GM23338 (cell line): ENCODE measurements at places on chromosomes 12 and 14. TPM values are rescaled to one million over a fixed set of nuclear protein-coding genes. Genes with fewer than 3 reads are reported as not detected.

- no peak for DNase-seq
Observed at GRCh38 chr14:74492776-74493342, at the start of gene NPC2. TSS of gene NPC2 (minus strand) at chr14:74493305. CDS start at chr14:74493274, 31 bp downstream.

- DNase-seq: no peak
Observed at GRCh38 chr14:86766469-86766868, 1226.5 kb downstream of the GALC start.

DNA sequence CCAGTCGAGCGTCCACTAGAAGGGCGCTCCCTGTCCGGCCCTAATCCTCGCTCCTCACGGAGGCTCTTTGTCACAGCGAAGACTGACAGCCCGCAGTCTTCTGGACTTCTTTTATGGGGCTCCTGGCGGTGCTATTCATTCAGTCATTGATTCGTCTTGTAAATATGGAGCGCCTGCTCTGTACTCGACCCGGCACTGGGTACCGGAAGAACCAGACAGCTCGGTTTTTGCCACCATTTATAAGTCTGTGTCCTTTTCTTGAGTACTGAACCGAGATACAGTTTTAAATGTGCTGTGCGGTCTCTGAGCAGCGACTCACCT, 570 bp downstream of the DMAC2L start:
- DNase-seq: no peak

- DNase-seq: no peak
Observed at GRCh38 chr12:105335856-105336255, 5.4 kb downstream of the C12orf75 start.

DNA sequence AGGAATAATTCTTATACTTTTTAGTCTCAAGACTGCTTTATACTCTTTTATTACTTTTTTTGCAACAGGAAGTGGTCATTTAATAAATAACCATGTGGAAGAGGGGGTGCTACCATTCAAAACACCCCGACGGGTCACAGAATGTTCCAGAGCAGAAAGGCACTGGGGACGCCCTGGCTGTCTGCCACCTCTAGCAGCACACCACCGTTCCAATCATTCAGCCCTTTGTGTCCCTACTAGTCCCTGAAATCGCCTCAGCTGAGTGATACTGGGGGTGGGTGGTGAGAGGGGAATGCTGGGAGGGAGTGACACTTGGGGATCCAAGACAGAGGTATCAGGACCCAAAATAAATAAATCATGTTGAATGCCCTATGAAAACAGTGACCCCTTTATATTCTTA, 52.4 kb downstream of the MON2 start:
- DNase-seq: no peak

DNA sequence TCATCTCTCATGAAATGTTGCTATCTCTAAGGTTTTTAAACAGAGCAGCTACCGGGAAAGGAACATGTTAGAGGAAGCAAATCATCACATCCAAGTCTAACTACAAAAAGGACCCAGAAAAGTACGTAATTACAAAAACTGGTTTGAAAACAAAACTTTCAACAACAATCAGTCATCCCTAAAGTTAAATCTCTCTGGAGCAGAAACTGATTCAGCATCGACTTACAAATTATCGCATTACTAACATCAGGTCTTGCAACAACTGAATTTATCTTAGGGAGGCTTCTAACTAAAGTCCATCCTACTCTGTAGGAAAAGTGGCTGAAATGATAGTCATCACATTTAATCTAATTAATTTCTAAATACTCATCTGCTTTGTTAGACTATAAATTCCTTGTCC, 137.0 kb downstream of the MED13L start:
- no peak for DNase-seq

DNA sequence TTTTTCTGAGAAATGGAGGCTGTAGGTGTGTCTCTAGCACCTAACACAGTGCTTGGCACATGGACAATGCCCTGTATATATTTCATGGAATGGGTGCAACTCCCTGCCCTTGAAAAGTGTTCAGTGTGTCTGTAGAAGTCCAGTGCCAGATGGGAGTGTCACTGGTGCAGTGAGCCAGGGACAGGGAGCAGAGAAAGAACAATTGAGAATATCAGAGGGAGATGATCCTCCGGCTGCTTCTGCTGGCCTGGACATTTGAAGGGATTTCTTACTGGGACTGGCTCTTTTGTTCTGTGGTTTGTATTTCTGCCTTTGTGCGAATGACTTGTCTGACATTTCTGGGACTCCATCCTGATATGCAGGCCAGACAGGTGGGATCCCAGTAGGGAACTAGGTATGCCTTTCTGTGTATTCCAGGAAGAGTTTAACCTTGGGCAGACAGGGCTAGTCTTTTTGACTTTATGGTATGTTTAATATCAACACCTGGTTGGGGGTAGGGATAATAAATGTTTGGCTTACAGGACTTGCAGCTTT, 328.0 kb downstream of the NRXN3 start:
- no peak for DNase-seq

DNA sequence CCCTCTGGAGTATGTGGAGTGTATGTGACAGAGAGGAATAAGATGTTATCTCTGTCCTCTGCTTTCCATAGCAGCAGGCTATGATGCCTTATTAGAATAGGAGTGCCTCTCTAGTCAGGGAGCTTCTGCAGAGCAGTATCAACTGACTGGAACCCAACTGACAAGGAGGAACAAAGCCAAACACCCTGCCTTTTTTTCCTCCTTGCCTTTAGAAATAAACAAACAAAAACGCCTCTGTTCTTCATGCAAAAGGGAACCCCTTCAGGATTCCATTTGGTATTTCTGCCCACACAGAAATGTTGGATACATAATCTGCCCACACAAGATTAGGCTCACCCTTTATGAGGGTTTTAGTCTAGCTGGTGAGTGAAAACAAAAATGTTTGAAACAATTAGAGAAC, 50.3 kb downstream of the VRK1 start:
- DNase-seq: no peak

GRCh38 chr14:72332871-72333270, 400.6 kb downstream of the RGS6 start:
- DNase-seq: no peak

DNA sequence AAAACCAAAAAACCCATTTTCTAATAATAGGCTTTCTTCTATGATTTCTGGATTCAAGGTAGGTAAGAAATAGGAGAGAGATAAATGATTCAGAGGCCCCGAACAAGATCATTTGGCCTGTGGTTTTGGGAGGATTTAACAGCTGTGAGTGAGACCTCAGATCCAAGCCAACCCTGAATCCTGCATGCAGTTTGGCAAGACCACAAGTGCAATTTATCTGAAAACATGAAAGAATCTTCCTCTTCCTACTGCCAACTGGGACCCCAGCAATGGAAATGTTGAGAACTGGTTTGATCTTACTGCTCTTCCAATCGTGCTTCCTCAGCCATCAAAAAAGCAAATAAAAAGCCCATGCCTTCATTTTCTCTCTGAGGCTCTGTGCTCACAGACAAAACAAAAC, 519.7 kb upstream of the TBX3 start:
- no peak for DNase-seq

- DNase-seq: no peak
Observed at GRCh38 chr12:51085757-51086156, 2.4 kb upstream of the CSRNP2 start.

DNA sequence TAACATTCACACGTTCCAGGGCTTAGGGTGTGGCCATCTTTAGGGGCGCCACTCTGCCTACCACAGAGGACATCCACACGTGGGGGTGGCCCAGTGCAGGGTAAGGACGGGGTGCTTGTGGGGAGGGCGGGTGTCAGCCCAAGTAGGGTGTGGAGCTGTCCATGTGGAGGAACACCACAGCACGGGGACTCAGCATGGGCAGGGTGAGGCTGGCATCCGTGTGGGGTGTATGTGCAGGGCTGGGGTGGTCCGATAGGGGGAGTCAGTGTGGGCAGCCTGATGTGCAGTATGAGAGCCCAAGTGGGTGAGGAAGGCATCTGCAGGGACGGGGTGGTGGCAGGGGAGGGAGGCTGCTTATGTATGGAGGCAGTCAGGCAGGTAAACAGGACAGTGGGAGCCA, 17.7 kb downstream of the PSMC1 start:
- no peak for DNase-seq

GRCh38 chr12:51874000-51874399, 13.9 kb upstream of the ANKRD33 start:
- no peak for DNase-seq

DNA sequence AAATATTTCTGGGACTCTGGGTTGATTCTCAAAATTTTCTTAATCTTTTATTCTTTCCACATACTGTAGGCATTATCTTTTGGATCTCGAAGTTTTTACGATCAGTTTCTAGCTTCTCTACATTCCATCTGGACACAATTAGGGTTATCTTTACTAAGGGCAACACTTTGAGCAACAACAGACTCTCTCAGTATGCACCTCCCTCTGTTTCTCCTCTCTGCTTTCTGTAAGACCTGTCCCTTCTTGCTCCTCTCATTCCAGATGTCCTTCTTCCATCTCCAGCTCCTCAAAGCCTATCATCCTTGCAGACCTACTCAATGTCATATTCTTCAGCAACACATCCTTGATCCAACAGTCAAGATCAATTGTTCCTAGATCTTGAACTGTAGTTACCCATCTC, 457.0 kb downstream of the SLC6A15 start:
- no peak for DNase-seq

INHBE gene
- total RNA-seq: 19.4 and 29.0 TPM in 2 replicates

ASB2 gene
- 1.2 and 2.3 TPM in 2 replicates for total RNA-seq

RD3L gene
- total RNA-seq: not detected in 2 replicates

GNB3 gene
- 3.3 and 8.2 TPM in 2 replicates for total RNA-seq

CLEC2B gene
- total RNA-seq: not detected in 2 replicates

TAS2R8 gene
- total RNA-seq: not detected in 2 replicates

TCL1B gene
- 5.5 and 6.1 TPM in 2 replicates for total RNA-seq

SCN8A gene
- total RNA-seq: 10.0 and 23.9 TPM in 2 replicates

DCTN2 gene
- total RNA-seq: 134 and 157 TPM in 2 replicates
